ENCODE measurements at places on chromosomes 12 and 14. TPM values are rescaled to one million over a fixed set of nuclear protein-coding genes. Genes with fewer than 3 reads are reported as not detected.

Gene DPPA3
- not detected for total RNA-seq

Gene AQP2
- not detected for total RNA-seq

DNA sequence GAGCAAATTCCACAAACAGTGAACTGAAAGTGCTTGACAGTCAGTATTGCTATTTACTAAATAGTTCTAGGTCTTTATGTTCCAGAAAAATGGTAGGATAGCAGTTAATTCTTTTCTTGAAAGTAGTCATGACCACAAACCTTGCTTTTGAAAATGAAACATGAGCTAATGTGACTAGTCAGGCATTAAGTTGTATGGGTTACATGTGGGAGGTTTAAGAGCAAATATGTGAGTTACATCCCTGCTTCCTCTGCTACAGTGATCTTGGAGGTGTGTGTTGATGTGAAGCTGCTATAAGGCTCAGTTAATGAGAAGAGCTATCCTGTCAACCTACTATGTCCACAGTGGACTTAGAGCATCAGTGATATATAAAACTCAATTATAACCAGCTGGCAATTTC lies 741.6 kb downstream of the FSCB start:
- no peak for DNase-seq

DNA sequence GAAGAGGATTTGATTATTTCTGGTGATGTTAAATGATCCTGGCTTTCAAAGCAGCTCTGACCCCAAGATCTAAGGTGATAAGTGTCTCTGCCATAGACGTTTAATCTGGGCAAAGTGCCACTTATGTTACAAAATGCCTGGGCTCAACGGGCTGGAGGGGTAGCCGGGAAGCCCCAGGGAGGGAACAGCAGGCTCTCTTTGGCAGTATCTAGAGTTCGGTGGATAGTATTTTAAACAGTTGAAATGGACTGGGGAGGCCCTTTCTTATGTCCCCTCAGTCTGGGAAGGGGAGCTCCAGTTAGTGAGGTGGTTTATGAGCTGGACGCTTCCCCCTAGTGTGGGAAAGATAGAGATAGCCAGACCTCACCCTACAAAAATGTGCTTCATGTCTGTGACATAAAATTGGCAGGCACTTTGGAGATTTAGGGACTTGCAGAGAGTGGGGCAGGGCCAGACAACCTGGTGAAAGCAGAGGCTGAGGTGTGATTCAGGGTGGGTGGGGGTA lies 5.5 kb upstream of the HOXC11 start:
- no peak for DNase-seq

GRCh38 chr12:124078800-124079199 lies 105.8 kb downstream of the ZNF664 start:
- DNase-seq = no peak

DNA sequence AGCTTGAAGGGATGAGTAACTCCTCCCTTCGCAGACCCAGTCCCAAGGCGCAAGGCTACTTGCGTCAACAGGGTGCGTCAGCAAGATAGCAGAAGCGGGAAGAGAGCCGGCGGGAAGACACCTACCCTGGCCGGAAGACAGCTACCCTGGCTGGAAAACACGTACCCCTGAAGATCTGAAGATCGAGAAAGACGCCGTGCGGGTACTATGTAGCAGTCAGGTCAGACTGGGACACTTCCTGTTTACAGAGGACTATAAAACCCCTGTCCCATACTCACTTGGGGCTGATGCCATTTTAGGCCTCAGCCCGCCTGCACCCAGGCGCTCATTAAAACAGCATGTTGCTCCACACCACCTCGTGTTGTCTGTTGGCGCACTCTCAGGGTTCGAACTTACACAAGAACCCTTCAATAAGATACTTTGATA lies 80.9 kb downstream of the ABCD2 start:
- no peak for DNase-seq

GRCh38 chr14:79525416-79525815 lies 685.9 kb downstream of the DIO2 start:
- DNase-seq = no peak

- DNase-seq = no peak
These were observed 17.1 kb upstream of the SLC6A12 start for GRCh38 chr12:230925-231671.

Gene TEX22
- 3.1 TPM for total RNA-seq

Gene NEUROD4
- total RNA-seq = not detected

- DNase-seq = no peak
These were observed 130.3 kb downstream of the NDUFA12 start for GRCh38 chr12:94872971-94873733.

DNA sequence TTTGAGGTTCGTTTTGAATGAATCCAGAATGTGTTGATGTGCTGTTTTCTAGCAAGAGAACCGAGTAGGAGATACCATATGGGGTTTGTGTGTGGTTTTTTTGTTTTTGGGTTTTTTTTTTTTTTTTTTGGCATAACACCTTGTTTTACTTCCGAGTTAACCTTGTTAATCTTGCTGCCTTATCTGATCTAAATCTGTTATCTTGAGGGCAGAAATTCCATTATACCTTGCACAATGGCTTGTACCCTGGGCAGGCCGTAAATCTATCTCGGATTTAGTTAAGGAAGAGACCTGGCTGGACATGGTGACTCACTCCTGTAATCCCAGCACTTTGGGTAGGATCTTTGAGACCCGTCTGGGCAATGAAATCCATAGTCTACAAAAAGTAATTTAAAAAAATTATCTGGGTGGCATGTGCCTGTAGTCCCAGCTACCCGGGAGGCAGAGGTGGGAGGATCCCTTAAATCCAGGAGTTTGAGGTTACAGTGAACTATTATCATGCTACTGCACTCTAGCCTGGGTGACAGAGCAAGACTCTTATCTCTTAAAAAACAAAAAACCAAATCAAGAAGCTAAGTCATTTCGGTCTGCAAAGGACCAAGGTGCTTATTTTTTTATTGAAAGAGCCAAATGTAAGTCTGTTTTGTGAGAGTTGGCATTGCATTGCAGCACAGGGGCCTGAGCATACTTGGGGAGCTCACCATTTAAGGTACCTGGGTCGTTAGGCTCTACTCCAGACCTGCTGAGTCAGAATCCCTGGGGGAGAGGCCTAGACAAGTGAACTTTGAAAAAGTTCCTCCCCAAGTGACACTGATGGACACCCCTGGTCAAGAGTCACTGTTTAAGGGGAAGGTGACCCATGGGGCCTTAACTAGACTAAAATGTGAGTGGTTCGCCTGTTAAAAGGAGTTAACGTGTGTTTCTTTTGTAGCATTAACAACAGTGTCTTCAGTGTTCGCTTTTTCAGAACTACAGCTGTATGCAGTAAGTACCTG lies 6.7 kb downstream of the DLST start:
- no peak for DNase-seq

Gene KCNMB4
- total RNA-seq = 1.1 TPM

GRCh38 chr12:127823801-127824200 lies 443.2 kb upstream of the TMEM132C start:
- DNase-seq = peak; percentile 57

Gene HELB
- total RNA-seq = 2.5 TPM

GRCh38 chr12:54140588-54141388 lies 48.0 kb downstream of the SMUG1 start:
- DNase-seq = no peak

GRCh38 chr14:58540749-58541632 lies 96.8 kb upstream of the DACT1 start:
- no peak for DNase-seq

GRCh38 chr12:84502907-84503787 lies 409.5 kb downstream of the SLC6A15 start:
- no peak for DNase-seq

DNA sequence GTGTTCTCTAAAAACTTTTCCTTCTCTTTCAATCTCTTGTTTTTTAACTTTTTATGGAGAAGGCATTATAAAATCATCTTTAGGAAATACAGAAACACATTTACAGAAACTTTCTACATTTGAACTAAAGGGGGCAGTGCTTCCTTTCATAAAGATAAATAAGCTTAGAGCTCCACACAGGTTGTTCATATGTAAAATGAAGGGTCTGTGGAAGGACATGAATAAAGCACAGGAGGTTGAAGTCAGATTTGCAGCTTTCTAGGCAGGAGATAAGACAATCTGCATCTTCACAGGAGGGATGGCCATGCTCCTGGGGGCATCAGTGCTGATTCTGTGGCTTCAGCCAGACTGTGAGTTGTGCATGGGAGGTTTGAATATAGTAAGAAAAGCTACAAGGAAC lies 426.0 kb downstream of the DAD1 start:
- DNase-seq = no peak

GRCh38 chr12:127485528-127485927 lies 781.4 kb upstream of the TMEM132C start:
- no peak for DNase-seq

Gene ZFYVE26
- total RNA-seq = 33.4 TPM

DNA sequence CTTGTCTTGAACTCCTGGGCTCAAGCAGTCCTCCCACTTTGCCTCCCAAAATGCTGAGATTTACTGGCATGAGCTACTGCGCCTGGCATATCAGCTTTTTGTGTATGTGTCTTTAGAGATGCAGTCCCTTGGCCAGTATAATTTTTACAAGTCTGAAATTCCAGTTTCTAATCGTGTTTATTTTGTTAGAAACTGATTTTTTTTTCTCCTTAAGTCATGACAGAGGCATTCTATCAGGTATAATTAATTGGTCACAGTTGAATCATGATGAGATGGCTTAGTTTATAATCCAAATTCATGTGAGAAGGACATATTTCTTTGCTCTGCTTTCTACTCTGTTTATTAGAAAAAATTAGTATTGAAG lies 98.9 kb downstream of the PCNX1 start:
- DNase-seq = no peak

DNA sequence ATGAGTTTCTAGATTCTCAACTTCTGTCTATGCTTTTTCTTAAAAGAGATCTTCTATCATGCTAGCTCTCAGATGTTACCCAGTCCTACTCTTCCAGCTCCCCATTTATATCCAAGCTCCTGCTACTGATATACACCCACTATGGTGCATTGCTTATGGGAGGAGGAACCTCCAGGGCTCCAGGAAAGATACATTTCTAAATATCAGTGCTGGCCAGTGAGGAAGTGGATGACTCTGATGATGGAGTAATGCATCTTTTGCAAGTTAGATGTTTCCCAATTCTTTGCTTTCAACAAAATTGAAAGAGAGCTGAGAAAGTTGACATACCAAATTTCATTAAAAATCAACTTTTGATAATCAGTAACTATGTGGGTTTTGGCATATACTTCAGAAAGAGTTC lies 105.7 kb upstream of the RESF1 start:
- no peak for DNase-seq

DNA sequence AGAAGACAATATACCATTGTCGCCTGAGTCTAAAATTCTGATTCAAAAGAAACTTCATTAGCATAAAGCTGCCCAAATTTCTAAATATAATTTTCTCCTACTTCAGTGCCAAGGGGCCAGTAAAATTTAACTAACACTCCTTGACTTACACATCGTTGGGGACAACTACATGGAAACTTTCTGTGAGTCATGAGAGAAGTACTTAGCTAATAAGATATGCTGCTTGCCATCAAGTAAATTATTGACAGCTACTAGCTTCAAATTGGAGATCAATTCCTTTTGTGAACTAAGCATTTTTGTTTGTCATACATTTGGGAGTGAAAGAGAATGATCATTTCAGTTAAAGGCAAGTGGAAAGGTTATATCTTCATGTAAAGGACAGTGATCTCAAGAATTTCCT lies 373.3 kb downstream of the MDGA2 start:
- DNase-seq = no peak

- DNase-seq = no peak
These were observed 24.6 kb upstream of the UBC start for GRCh38 chr12:124939079-124939420.

- no peak for DNase-seq
These were observed 48.5 kb downstream of the TBK1 start for GRCh38 chr12:64500394-64500793.

DNA sequence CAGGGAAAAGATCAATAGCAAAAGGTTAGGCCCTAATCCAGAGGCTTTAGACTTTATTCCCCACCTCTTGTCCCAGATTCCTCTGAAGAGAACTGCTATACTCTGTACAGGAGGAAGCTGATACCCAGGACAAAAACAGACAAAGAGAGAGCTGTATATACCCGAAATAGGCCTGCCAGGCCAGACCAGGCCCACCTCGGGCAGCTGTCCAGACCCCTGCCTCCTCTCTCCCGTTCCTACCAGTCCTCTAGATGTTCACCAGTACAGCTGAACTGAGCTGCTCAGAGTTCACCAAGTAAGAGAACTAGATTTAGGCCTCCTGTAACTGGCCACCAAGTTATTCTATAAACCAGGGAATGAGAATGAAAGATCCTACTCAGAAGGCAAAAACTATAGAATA lies 4.7 kb downstream of the CHD4 start:
- no peak for DNase-seq

Gene SRRM4
- not detected for total RNA-seq

DNA sequence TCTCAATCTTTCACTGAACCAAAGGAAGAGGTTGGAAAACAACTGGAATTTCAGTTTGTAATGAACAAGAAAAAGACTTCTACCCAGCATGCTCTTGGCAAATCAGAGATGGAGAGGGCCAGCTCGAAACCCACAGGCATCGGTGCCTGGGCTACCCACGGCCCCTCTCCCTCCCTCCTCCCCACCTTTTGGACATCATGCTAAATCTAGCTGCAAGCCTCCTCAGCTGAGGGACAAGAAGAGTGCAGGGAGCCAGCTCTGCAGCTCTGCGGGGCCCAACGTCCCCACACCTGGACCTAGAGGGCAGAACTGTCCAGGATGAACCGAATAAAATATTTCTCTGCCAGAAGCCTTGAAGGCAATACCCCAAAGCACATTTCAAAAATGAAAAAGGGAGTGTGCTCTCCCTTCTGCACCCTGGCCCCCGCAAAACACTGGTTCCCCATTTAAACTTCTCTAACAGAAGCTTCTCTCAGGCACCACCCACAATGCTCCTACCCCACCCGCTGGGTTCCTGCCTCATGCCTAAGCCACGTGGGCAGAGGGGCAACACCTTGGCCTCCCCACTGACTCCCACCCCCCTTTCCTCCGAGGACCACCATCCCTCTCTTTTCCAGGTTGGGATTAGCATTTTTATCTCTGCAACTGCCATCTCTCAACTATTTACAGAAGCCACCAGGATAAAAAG lies 8.2 kb downstream of the CAMKK2 start:
- no peak for DNase-seq

DNA sequence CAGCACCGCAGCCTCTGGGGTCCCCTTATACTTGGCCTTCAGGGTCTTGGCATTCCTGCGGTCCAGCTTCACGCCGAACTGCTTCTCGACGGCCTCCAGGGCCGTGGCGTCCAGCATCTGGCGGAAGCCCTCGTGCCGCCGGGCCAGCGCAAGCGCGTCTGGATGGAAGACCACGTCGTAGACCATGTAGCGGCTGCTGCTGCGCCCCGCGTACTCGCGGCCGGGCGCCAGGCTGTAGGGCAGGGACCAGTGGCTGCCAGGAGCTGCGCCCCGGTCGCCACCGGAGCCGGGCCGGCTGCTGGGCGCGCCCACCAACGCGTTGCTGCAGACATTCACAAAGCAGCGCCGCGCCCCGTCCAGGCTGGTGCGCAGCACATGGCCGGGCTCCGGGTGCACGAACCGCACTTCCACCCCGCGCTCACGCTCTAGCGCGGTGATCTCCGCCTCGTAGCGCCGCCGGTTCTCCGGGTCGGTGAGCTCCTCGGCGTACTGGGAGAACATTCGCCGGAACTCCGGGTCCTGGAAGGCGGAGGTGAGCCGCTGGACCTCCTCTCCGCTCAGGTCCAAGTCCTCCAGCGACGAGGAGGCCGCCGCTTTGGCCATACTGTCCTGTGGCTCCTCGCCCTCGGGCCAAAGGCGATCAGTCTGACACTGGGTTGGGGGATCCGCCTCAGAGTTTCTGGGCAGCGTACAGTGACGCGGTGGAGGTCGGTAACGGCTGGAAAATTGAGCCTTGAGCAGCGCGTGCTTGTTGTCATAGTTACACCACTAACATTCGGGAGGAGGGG lies at the start of gene DNAAF2:
Gene DNAAF2, minus strand, starts transcription at position 698 of the 788 bp plus-strand sequence. Its CDS starts 95 bp downstream, at position 603.
- no peak for DNase-seq

Gene TPPP2
- not detected for total RNA-seq

Measured in osteocyte (in vitro differentiated cells).